ENCODE measurements at places on chromosomes 11 and 22. TPM values are rescaled to one million over a fixed set of nuclear protein-coding genes. Genes with fewer than 3 reads are reported as not detected.

Gene SCGB1D2
- not detected for total RNA-seq

Gene CHRDL2
- 2.5 TPM for total RNA-seq

Gene ELMOD1
- 0.53 TPM for total RNA-seq

Gene CARNS1
- total RNA-seq = 0.29 TPM

Gene TRIM48
- total RNA-seq = not detected

Gene TREH
- total RNA-seq = not detected

Gene NOX4
- total RNA-seq = 7.9 TPM

Gene ACR
- 0.62 TPM for total RNA-seq

Gene KCNJ1
- total RNA-seq = not detected

Gene RPS13
- total RNA-seq = 966 TPM

Gene AP2A2
- total RNA-seq = 88.8 TPM

Gene PGR
- not detected for total RNA-seq

DNA sequence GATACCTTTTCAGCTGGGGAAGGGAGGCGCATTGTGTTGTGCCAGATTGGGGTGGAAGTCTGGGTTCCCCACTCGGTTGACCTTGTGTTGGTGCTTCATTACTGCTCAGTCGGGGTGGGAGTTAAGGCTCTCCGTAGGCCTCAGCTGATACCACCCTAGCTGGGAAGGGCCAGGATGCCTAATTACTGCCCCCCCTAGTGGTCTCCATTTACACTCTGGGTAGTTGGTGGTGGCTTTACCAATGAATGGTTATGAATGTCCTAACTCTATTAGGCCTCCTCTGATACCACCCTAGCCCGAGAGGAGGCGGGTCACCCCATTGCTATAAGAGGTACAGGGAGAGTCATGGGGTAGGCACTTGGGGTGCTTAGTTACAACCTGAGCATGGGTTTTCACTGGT, 27.5 kb upstream of the HIKESHI start:
- DNase-seq = no peak

GRCh38 chr11:70680781-70681281, 282.5 kb downstream of the CTTN start:
- no peak for DNase-seq

- DNase-seq = no peak
These were observed 86.6 kb downstream of the DGCR2 start for GRCh38 chr22:19035474-19036228.

- DNase-seq = no peak
These were observed 18.6 kb upstream of the DGCR8 start for GRCh38 chr22:20061481-20061861.

GRCh38 chr11:61963016-61963281, 4.5 kb downstream of the FTH1 start:
- DNase-seq = no peak

DNA sequence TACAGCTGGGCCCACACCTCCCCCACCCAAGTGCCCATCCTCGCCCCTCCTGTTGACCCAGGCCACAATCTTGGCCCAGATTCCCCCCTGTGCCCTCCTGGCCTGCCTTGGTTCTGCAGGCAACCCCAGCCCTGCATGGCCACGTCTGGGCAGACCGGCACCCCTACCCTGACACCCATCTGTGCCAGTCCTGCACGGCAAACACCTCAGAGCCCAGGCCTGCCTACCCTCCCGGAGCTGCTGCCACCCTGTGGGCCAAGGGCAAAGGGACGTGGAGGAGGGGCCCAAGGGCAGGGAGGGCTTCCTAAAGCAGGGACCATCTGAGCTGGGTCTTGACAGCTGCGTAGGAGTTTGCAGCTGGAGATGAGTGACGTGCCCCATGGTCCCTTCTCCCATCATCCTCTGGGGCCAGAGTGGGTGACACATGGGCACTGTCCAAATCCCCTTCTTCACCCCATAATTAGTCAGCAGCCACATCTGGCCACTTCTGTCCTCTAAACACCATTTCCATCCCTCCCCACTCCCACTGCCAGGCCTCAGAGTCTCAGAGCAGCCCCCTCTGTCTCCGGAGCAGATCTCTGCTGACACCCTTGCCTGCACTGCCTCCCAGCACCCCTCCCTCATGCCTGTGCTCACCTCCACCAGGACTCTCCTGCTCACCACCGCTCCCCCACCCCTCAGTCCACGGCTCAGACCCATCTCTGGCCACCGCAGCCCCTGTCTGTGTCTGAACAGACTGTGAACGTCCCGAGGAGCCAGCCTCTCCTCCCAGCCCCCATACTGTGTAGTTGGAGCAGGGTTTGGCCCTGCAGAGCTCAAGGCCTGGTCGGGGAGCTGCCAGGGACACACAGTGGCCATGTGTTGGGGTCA, 35.6 kb upstream of the PPARA start:
- no peak for DNase-seq

DNA sequence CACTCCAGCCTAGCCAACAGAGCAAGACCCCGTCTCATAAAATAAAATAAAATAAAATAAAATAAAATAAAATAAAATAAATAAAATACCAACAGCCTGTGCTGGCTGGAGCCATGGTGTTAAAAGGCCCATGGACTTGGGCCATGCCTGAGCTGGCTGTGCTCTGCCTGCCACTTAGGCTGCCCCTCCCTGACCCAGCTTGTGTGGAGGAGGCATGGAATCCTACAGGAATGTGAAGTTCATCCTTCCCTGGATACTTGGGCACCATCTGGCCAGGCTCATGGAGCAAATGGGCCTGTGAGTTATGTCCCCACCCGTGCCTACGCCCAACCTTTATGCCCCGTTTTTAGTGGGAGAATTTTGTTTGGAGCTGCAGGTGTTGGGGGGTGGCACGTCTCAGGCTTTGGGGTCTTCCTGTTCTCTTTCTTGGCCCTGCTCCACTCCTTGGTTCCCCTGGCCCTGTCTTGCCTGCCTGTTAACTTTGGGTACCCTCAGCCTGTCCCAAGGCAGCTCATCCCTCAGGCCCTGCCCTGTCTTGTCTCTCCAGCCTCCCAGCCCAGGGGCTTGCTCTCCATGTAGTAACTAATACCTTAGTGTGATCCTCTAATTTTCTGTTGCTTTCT, 51.3 kb downstream of the BCR start:
- DNase-seq = no peak

DNA sequence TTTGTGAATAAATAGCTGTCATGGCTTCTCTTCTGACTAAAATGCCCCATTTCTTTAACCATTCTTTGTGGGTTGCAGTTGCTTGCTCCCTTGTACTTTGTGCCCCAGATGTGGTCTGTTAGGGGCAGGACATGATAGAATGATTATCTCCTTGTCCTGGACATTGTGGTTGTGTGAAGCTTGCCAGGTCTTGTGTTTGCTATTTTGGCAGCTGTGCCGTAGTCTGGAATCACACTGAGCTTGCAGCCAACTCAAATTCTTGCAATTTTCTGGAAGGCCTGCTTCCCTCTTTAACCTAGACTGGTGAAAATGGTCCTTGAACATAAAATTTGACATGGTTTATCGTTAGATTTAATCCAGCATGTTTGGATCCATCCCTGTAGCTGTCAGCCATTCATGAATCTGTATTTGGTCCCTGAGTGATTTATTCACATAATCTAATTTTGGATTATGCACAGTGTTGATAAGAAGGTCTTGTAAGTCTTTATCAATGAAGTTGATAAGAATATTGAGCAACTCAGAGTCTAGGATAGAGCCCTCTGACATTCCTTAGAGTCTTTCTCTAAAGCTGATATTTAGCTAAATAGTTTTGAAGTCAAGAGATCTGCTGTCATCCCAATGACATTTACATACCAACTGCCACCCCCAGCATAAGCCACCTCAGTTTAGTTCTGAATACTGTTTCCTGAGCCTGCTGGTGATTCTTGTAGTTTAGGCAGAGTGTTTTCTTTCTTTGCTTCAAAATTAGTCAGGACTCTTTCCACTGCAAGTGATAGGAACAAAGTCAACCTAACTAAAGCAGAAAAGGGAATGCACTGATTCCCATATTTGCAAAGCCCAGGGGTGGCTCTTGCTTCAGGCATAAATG, 9.8 kb downstream of the SPON1 start:
- DNase-seq = no peak

GRCh38 chr11:11843642-11844041, 1.9 kb downstream of the USP47 start:
- no peak for DNase-seq

DNA sequence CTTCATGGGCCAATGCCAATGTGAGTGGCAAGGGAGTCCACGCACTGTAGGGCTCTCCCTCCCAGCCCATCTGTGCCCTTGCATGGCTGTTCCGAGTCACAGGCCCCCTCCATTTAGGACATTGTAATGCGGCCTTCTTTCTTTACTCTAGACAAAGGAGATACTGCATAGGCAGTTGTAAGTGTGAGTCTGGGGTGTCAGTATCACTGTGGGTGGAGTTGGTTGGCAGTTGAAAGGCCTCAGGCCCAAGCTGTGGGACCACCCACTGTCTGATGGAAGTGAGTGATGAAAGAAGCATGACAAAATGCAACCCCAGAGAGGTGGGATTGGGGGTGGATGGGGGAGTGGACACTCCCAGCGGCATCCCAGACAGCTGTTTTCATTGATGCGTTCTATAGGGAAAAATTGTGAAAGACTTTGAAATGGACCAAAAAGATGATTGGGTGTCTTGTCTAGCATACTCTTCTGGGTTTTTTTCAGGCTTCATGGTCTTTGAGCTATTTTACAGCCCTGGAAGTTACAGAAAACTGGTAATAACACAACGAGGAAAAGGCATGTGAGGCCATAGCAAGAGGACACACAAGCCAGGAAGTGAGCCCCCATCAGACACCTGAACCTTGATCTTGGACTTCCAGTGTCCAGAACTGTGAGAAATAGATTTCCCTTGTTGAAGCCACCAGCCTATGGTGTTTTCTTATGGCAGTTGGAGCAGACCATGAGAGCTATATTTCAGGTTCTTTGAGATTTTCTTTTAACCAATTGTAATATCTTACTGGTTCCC, 114.6 kb downstream of the NECTIN1 start:
- DNase-seq = no peak

DNA sequence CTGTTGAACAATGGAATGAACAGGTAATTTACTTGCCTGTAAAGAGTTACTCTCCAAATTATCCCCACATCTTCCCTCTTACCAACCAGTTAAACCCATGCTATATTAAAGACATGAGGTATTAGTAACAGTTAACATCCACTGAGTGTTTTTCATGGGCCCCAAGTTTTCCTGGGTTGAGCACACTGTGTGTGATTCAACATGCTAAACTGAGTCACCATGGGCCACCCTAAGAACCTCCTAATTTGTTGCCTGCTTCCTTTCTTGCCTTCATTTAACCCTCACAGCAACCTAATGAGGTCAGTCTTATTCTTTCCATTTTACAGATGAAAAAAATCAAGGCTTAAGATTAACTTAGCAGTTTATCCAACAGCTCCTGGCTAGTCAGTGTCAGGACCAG, 51.0 kb downstream of the GALNT18 start:
- no peak for DNase-seq

DNA sequence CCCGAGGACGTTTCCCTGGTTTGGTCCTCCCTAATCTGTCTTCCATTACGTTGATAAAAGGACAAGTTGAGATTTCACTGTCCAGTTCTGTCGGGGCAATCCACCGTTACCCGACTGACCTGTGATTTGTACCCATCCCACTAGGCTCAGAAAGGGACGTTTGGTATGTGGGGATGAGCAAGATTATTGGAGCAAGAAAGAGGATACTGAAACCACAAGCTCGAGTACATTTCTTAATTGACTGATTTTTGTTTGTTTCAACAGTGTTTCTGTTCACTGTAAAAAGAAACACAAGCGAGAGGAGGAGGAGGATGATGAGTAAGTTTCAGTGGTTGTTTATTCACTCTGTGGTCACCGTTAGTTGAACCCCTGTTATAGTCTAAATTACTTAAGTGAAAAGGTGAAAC, 969 bp downstream of the CCDC117 start:
- no peak for DNase-seq

- DNase-seq = no peak
These were observed 56.5 kb upstream of the ARHGAP32 start for GRCh38 chr11:129248618-129249017.

- no peak for DNase-seq
These were observed 104.8 kb downstream of the C11orf58 start for GRCh38 chr11:16843294-16843693.

DNA sequence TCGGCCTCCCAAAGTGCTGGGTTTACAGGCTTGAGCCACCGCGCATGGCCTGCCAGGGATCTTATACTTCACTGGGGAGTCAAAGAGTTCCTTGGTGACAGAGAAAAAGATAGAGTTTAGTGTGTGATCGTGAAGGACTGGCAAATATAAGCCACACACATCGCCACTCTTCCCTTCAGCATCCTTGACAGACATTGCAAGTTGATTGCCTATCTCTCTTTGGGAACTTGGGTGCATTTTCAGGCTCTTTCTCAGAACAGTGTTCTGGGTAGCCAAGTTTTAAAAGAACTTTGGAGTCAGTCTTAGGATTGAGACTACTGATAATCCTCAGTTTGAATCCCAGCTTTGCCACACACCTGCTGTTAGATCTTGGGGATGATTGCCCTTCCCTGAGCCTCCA, 19.8 kb downstream of the MIAT start:
- no peak for DNase-seq

- no peak for DNase-seq
These were observed 29.9 kb downstream of the SFI1 start for GRCh38 chr22:31526270-31526669.

DNA sequence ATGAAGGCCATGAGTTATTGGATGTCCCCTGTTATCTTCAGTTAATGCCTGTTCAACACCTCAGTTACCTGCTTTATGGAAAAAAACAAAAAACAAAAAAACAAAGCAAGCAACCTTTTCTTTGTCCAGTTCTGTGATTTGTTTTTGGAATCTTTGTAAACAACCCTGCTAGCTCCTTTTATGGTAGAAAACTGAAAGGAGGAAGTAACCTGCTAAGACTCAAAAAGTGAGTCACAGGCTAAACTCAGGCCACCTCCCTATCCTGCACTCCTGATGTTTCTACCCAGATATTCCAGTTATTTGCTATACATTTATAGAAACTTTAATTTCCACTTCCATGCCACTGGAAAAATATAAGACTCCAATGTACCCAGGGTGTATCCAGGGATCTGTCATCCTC, 20.6 kb upstream of the TLCD5 start:
- DNase-seq = no peak

GRCh38 chr11:115197031-115197430, 307.2 kb downstream of the CADM1 start:
- no peak for DNase-seq
